ENCODE measurements at places on chromosomes 3 and 15. TPM values are rescaled to one million over a fixed set of nuclear protein-coding genes. Genes with fewer than 3 reads are reported as not detected.

Gene STRC
- 0.19 TPM for total RNA-seq

- DNase-seq: no peak
Measured at GRCh38 chr15:78906316-78906620, 33.6 kb downstream of the MORF4L1 start.

Gene GOLGA6L25
- total RNA-seq: not detected

DNA sequence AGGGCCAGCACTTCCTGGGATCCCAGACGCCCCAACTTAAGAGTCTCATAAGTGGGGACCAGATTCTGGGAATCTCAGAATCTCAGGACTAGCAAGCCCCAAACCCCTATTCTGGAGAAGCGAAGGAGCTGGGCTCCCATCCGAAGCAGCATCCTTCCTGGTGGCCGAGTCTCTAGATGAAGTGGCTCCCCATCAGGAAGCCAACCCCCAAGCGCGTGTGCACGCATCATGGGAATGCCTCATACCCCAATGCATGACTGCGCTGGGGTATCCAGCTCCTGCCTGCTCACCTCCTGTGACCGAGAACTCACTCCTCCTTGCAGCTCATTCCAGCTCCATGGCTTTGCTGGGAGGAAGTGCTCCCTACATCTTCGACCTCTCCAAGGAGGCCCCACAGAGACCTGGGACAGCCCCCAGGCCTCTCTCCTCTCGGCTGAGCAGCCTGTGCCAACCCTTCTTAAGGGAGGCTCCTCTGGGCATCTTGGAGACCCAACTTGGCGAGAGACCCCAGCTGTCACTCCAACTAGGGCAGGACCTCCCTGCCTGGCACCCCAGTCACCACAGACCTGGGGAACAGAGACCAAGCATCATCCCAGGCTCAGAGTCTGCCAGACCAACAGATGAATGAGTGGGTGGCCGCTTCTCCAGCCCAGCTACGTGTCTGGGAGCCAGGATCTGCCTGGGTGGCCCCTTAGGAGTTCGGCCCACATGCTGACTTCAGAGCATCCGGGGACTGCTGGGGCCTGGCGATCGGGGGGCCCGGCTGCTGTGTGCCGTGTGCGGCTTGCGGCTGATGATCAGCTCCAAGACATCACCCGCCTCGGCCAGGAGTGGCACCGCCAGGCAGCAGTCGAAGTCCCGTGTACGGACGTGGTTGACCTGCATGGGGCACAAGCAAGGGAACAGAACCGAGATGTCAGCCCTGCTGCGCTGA lies 46.9 kb downstream of the GRIP2 start:
- no peak for DNase-seq

GRCh38 chr15:22918056-22918455 lies 62.1 kb downstream of the CYFIP1 start:
- no peak for DNase-seq

DNA sequence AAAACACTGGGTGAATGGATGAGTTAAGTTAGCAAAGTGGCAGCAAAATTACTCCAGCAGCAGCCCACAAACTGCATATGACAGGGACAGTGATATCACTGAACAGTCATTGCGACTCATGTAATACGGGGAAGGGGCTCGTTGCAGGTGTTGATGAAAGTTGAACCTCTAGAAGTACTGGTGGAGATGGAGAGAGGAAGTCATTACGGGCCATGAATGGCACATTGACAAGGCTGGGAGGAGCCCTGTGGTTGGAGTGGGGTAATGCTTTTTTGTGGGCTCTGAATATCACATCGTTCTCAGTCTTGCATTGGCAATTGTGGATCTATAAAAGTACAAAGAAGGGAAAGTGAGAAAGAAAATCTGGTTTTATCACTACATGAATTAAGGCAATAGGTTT lies 278.1 kb downstream of the ZPLD1 start:
- DNase-seq: no peak

GRCh38 chr3:9590282-9590791 lies 36.7 kb upstream of the LHFPL4 start:
- DNase-seq: no peak

Gene NAA80
- total RNA-seq: 10.7 TPM

Gene KIF15
- 0.72 TPM for total RNA-seq

Gene TGM4
- not detected for total RNA-seq

DNA sequence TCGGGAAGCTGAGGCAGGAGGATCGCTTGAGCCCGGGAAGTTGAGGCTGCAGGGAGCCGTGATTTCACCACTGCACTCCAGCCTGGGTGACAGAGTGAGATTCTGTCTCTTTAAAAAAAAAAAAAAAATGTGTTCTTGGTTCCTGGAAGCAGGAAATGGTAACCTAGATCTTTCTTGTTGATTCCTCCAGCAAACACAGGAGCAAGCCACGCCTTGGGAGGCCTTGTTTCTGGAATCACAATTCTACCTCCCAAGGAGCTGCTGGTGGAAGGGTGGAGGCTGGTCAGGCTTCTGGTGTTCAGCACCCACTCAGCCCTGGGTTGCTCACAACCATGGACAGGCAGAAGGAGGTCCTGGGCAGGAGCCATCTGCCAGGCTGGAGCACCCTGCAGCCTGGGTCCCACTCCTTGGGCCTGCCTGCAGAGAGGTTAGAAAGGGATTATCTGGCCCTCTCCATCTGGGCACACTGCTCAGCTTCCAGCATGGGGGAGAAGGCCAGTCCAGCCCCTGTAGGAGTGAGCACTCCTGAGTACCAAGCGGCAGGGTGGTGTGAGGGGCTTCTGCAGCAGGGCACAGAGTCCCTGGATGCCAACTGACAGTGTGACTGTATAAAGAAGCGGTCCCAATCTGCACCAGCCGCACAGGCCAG lies 65.6 kb downstream of the ABTB1 start:
- DNase-seq: peak; percentile 66

Gene SUSD5
- total RNA-seq: 13.8 TPM

DNA sequence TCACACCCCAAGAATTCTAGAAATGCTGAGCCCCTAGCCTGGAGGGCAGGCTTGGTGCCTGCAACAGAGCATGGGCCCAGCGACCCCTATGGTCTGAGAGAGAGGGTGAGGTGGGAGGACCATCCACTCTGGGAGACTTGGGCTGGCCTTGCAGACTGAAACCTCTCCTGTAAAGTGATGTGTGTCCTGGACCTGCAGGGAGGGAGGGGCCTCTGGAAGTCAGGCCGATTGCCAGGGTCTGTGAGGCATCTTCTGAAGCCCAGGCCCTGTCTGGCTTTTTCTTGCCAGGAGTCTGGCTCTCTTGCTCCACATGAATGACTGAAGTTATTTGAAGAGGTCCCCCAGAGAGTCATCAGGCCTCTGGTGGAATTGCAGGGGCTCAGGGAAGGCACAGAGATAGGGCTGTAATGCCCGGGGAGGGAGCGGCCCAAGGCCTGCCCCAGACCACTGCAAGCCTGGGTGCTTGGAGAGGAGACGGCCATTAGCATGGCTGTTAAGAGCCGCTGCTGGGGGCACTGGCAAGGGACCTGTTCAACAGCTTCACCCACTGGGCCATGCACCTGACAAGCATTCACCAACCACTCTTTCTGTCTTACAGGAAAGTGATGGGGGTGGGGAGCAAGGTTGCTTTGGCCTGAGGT lies 56.0 kb upstream of the CHRNA7 start:
- DNase-seq: peak; percentile 43

Gene GOLGA6D
- total RNA-seq: not detected

DNA sequence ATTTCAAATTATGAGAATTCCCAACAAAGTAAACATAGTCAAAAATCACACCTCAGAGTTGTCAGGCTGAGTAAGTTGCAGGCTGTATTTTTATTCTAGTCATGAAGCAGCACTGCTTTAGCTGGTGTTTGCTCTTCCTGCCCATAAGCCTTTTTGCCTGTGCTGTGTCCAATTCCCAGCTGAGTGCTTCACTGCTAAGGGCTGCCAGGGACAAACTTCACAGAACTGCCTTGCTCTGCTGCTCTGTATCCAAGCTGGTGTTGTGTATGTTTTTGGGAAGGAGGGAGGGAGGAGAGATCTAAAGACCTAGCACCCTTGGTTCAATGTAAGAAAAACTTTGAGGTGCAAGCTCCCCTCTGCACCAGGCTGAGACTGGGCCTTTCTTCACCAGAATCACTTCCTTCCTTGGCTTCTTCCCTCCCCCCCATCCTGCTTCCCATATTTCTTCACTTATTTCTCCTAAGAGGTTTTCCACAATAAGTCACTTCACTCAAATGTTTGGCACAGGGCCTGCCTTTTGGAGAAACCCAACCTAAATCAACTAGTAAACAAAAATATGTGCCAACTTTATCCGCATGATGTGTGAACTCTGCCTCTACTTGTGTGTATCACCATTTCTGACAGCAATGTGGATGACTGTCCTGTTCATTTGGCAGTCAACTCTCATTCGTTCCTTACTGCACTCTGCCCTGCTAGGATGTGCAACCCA lies 156.1 kb downstream of the TBL1XR1 start:
- DNase-seq: peak; percentile 61

Gene DUOXA2
- total RNA-seq: not detected

DNA sequence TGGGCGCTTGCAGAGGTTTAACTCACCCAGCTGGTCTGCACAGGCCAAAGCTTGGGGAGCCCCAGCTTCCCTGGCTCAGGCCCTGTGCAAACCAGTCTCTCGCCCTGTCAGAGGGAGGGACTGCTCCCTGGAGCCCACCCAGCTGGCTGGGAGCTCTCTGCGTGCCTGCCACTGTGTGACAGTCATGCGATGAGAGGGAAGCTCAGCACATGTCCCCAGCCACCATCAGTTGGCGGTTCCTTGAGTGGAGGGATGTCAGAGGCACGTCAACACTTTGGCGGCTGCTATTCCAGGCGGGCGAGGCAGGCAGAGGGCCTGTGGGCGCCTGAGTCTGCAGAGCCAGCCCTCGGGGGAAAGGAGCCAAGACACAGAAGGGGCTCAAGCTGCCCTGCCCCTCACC lies 324.6 kb downstream of the UACA start:
- no peak for DNase-seq

DNA sequence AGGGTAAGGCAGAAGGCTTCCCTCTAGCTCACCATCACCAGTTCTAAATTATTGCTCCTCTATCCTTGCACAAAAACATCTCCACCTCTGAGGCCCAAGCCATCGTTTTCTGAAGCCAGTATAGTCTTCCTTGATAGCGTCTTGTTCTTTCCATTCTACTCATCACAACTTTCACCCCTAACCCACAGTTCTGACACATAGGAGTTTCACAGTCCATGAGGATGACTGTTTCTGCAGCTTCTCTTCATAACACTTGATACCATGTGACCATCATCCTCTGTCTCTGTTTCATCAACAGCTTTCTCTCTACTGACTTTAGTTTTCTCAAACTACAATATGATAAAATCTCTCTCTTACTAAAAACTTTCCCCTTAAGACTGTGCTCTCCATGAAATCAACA lies 1166.5 kb downstream of the ROBO1 start:
- no peak for DNase-seq

DNA sequence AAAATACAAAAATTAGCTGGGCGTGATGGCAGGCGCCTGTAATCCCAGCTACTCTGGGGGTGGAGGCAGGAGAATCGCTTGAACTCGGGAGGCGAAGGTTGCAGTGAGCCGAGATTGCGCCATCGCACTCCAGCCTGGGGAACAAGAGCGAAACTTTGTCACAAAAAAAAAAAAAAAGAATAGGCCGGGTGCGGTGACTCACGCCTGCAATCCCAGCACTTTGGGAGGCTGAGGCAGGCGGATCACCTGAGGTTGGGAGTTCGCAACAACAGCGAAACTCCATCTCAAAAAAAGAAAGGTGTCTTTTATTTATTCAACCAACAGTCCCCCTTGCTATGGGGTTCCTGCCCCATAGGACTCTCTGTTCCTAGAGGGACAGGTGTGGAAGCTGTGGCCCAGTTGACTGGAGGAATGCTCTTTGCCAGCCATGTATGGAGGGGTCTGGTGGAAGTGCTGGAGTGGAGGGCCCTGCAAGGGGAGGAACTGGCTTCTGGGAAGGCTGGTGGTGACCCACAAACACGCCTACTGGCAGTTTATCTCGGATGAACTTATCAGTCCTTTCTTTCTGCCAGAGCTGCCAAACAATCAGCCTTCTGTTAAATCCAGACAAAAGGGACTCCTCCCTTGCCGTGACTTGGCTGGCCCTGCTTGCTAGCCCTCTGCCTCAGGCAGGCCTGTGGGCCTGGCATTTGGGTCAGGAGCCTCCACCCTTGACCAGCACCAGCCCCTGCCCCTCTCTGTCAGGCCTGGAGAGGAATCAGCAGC lies 4.6 kb upstream of the DAG1 start:
- no peak for DNase-seq

DNA sequence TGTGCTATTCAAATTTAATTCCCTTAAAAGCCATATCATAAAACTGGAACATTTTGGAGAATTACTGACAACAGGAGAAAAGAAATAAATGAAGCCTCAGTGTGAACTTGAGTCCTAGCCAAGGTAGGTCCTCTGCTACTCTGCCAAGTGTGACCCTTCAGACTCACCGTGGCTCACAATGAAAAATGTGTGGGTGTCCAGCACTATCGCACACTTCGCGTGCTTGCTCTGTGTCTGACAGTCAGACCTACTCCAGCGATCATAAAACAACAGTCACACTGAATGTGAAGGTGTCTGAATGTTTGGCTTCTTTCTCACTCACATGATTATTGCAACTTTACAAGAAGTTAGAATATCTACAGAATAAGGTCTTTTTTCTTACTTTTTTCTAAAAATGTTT lies 65.8 kb upstream of the TRA2B start:
- no peak for DNase-seq

DNA sequence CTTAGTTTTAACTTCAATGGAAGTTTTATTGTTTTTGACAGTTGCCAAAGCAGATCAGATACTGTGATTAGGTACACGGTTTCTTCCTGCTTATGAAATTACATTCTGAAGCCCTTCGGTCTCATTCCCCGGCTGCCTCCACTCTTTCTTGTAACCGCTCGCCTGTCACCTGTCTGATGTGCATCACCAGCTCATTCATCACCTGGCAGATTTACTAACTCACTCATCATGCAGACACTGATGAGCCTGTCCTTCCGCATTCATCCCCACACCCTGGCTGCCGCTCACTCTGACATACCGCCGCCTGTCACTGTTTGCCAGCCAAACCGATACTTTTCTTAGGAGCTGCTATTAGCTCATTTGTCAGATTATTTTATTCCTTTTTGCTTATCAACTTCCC lies 82.8 kb upstream of the NSMCE3 start:
- DNase-seq: no peak

DNA sequence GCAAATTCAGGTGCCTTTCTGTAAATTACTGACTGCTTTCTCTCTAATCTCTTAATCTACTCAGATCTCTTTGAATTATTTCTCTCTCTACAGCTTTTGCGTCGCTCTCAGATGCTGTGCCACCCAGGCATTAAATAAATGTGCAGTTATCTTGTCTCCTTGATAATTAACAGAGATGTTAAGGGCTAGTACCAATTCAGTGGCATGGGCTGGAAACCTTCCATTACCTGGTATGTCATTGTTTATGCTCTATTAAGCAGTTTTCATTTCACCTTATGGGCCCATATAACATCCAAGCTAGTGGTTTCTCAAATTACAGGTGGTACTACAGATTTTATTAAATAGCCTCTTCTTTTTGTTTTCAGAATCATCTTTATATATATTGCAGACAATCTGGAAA lies 66.0 kb downstream of the PEX5L start:
- DNase-seq: no peak

DNA sequence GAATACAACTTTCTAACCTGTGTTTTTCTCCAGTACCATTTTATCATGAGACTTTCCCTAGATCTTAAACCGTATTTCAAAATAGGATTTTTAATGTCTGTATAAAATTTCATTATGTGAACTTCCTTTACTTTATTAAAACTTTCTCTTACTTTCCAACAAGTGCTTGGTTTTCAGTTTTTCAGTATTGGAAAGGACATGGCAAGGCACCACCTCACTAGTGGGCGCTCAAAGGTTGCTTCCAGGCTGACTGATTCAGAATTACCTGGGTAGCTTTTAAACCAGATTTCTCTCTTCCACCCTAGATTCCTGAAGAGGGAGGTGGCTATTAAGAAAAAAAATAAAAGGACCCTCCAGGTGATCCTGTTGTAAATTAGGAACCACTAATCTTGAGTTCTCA lies 236.6 kb downstream of the SOX2 start:
- no peak for DNase-seq

- DNase-seq: no peak
Measured at GRCh38 chr3:24545887-24546286, 51.2 kb upstream of the THRB start.

Data from kidney (tissue), 22 donors.